Transverse colon (tissue), 4 donors: ENCODE measurements at places on chromosomes 2 and 18.

- DNase-seq = no peak
- H3K4me3 ChIP-seq = no peak overlapping the region
- no peaks in the 10 kb centered on the region for H3K36me3 ChIP-seq
- no peak overlapping the region for H3K27ac ChIP-seq
- H3K4me1 ChIP-seq = peaks cover 6% of the 10 kb centered on the region
- no peaks in the 10 kb centered on the region for H3K27me3 ChIP-seq
These were observed 136.1 kb upstream of the NRP2 start for GRCh38 chr2:205545971-205546816.

GRCh38 chr2:187316040-187316439, 132.0 kb downstream of the CALCRL start:
- H3K36me3 ChIP-seq = no peaks in the 10 kb centered on the region
- H3K27ac ChIP-seq = no peak overlapping the region
- no peaks in the 10 kb centered on the region for H3K27me3 ChIP-seq
- no peak for DNase-seq

- H3K27me3 ChIP-seq = no peaks in the 10 kb centered on the region
- DNase-seq = no peak
- H3K4me3 ChIP-seq = no peak overlapping the region
- no peaks in the 10 kb centered on the region for H3K36me3 ChIP-seq
- H3K4me1 ChIP-seq = no peaks in the 10 kb centered on the region
- H3K27ac ChIP-seq = no peak overlapping the region
These were observed 29.9 kb downstream of the CREG2 start for GRCh38 chr2:101357376-101357775.

DNA sequence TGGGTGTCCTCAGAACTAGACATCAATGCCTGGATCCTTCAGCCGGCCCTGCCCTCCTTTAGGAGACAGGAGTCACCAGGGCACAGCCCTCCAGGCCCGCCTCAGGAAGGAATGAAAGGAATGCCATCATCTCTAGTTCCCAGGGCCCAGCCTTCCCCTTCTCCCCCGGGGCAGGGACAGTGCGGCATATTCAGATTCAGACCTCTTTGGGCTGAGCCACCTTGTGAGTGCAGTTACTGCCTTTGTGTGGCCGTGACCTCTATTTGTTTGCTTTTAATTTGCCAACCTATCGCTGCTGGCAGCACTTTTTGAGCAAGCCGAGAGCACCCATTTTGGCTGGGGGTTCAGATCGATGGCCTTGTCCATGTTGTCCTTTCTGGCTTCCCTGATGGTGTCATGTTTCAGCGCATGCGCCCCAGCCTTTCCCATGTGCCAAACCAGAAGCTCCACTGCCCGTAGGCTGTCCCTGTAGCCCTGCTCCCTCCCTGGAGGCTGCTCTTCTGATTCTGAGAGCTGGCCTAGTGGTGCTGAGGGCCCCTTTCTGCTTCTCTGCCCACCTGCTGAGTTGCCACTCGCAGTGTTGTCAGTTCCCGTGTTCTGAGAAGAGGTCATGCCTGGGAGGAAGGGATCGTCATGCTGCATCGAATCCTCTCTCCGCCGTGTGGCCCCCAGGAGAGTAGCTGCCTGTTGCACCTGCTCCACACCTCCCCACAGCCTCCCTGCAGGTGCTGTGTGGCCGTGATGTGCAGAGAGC, 10.9 kb downstream of the ANKRD23 start:
- H3K4me1 ChIP-seq = no peaks in the 10 kb centered on the region
- H3K4me3 ChIP-seq = no peak overlapping the region
- no peak overlapping the region for H3K27ac ChIP-seq
- peaks cover 32% of the 10 kb centered on the region for H3K36me3 ChIP-seq

GRCh38 chr2:235630718-235631296, 137.0 kb downstream of the AGAP1 start:
- no peaks in the 10 kb centered on the region for H3K27me3 ChIP-seq
- no peak for DNase-seq
- H3K4me3 ChIP-seq = no peak overlapping the region
- no peak overlapping the region for H3K27ac ChIP-seq
- no peaks in the 10 kb centered on the region for H3K36me3 ChIP-seq

DNA sequence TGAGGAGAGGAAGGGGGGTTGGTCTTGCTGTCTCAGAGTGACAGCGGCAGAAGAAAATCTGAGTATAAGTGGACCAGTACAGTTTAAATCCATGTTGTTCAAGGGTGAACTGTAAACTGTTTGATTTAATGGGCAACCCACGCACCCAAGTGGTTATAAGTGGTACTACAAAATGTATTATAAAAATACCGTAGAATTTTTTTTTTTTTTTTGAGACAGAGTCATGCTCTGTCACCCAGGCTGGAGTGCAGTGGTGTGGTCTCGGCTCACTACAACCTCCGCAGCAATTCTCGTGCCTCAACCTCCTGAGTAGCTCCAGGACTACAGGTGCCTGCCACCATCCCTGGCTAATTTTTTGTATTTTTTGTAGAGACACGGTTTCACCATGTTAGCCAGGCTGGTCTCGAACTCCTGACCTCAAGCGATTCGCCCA, 2.1 kb upstream of the CHCHD5 start:
- no peaks in the 10 kb centered on the region for H3K36me3 ChIP-seq
- DNase-seq = no peak
- peaks cover 22% of the 10 kb centered on the region for H3K4me1 ChIP-seq

GRCh38 chr18:46916551-46917107, 678 bp downstream of the PIAS2 start:
- peaks cover 13% of the 10 kb centered on the region for H3K4me1 ChIP-seq
- H3K36me3 ChIP-seq = no peaks in the 10 kb centered on the region
- no peak for DNase-seq
- peak overlapping the region; percentile 93 for H3K27ac ChIP-seq

GRCh38 chr18:1805521-1805920, 765.8 kb downstream of the METTL4 start:
- H3K4me3 ChIP-seq = no peak overlapping the region
- H3K36me3 ChIP-seq = no peaks in the 10 kb centered on the region
- no peaks in the 10 kb centered on the region for H3K4me1 ChIP-seq

GRCh38 chr2:102421890-102422759, 835 bp upstream of the IL18RAP start:
- H3K27ac ChIP-seq = no peak overlapping the region
- H3K4me1 ChIP-seq = no peaks in the 10 kb centered on the region
- DNase-seq = no peak
- no peaks in the 10 kb centered on the region for H3K27me3 ChIP-seq

DNA sequence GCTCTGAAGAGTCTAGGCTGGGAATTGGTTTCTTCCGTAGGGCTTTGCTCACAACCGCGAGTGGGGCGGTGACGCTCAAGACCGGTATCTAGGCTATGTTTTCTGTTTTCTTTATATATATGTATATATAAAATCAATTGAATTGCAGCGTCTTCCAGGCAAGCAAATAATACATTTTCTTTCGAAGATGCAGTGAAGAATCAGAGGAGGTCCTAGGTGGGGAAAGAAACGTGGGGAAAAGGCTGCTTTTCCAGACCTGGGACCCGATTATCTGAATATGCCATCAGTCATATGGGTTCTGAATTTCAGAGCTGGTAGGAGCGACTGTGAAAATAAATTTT, 714 bp upstream of the SCN9A start:
- no peaks in the 10 kb centered on the region for H3K27me3 ChIP-seq
- H3K27ac ChIP-seq = peak overlapping the region; percentile 87
- DNase-seq = no peak
- H3K36me3 ChIP-seq = no peaks in the 10 kb centered on the region

DNA sequence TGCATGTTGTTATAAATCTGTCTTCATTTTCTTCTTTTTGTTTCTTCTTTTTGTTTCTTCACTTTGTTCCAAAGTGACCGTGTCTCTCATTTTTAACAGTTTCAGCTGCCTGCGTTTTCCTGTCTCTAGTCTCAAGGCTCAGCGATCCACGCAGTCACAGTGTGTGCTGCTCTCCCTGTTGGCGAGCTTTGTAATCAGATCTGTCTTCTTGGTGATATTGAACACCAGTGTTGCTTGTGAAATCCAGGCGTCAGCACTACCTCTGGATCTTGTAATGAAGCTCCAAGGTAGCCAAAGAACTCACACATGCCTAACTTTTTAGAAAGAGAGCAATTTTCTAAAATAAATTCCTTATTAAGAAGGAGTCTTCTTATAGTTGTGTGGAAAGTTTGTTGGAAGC, 13.2 kb downstream of the SNTG2 start:
- H3K36me3 ChIP-seq = no peaks in the 10 kb centered on the region
- no peaks in the 10 kb centered on the region for H3K27me3 ChIP-seq
- no peak overlapping the region for H3K27ac ChIP-seq
- H3K4me3 ChIP-seq = no peak overlapping the region
- no peak for DNase-seq

DNA sequence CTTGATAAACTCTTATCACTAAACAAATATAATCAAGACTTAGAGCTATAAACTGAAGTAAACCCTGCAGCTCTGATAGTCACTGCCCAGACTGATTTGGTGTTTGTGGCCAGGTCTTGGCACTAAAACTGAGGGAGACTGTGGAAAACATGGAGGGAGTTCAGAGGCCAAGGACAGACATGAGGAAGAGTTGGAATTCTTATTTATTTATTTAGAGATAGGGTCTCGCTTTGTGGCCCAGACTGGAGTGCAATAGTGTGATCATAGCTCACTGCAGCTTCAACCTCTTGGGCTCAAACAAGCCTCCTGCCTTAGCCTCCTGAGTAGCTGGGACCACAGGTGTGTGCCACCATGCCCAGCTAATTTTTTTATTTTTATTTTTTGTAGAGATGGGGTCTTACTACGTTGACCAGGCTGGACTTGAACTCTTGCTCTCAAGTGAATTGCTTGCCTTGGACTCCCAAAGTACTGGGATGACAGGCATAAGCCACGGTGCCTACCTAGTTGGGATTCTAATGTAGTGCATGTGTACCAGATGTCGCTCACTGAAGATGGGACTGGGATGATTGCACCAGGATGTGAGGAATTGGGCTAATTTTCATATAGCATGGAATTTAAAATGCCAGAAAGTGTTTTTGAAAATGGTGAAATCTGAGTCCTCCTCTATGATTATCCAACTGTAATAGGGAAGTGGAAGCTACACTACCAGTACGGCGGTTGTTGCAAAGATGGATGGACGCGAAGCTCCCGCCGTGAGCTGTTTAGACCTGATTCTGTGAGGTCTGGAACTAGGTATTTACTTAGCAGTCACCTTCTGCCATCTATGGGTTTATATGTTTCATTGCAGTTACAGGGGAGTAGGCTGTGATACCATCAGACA, 52.7 kb upstream of the CTLA4 start:
- H3K27ac ChIP-seq = peak overlapping the region; percentile 70
- peaks cover 28% of the 10 kb centered on the region for H3K4me1 ChIP-seq
- no peak overlapping the region for H3K4me3 ChIP-seq

DNA sequence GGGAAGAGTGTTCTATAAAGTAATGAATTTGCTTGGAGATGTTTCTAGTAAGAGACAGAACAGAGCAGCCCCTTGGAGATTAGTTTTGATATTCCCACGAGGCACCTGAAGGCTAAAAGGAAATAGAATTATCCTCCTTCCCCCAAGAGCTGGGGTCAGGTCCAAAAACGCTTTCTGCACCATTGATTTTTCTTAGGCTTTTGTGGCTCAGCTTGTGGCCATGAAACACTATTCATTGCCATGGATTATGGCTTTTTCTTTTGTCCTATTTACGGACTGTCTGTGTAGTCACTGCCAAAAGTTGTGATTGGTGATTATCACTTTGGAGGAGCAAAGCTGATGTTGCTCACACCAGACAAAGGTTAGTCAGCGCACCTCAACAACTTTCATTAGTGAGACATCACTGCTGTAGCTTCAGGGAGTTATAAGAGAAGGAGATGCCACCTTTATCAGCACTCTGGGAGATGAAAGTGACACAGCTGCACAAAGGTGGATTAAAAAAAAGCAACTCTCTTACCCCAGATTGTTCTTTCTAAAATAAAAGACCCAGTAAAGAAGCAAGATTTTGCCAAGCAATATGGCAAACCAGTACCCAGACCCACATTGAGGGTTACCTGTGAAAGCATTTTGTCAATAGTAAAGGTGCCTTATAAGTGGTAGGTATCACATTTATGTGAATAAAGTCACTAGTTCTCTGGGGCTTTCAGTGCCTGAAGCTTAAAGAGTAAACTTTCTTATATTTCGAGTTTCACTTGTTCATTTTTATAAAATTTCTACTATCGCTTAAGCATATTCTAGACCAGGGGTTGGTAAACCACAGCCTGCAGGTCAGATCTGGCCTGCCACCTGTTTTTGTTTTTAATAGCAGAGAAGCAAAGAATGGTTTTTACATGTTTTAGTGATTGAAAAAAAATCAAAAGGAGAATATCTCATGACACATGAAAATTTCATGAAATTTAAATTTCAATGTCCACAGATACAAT, 10.6 kb downstream of the CXCR4 start:
- DNase-seq = no peak
- no peak overlapping the region for H3K4me3 ChIP-seq
- H3K27me3 ChIP-seq = peaks cover 3% of the 10 kb centered on the region
- H3K4me1 ChIP-seq = no peaks in the 10 kb centered on the region
- no peaks in the 10 kb centered on the region for H3K36me3 ChIP-seq
- no peak overlapping the region for H3K27ac ChIP-seq

- H3K4me1 ChIP-seq = no peaks in the 10 kb centered on the region
- no peaks in the 10 kb centered on the region for H3K27me3 ChIP-seq
- H3K27ac ChIP-seq = no peak overlapping the region
- H3K4me3 ChIP-seq = no peak overlapping the region
- H3K36me3 ChIP-seq = no peaks in the 10 kb centered on the region
- no peak for DNase-seq
These were observed 273.7 kb upstream of the KLHL29 start for GRCh38 chr2:23111263-23111662.

GRCh38 chr2:136136931-136137330, 19.0 kb upstream of the CXCR4 start:
- H3K27ac ChIP-seq = peak overlapping the region; percentile 65
- H3K27me3 ChIP-seq = no peaks in the 10 kb centered on the region
- no peak for DNase-seq
- no peak overlapping the region for H3K4me3 ChIP-seq

GRCh38 chr2:100234141-100234540, 88.2 kb downstream of the LONRF2 start:
- H3K36me3 ChIP-seq = no peaks in the 10 kb centered on the region
- DNase-seq = no peak
- no peak overlapping the region for H3K27ac ChIP-seq
- no peaks in the 10 kb centered on the region for H3K27me3 ChIP-seq
- H3K4me3 ChIP-seq = no peak overlapping the region

DNA sequence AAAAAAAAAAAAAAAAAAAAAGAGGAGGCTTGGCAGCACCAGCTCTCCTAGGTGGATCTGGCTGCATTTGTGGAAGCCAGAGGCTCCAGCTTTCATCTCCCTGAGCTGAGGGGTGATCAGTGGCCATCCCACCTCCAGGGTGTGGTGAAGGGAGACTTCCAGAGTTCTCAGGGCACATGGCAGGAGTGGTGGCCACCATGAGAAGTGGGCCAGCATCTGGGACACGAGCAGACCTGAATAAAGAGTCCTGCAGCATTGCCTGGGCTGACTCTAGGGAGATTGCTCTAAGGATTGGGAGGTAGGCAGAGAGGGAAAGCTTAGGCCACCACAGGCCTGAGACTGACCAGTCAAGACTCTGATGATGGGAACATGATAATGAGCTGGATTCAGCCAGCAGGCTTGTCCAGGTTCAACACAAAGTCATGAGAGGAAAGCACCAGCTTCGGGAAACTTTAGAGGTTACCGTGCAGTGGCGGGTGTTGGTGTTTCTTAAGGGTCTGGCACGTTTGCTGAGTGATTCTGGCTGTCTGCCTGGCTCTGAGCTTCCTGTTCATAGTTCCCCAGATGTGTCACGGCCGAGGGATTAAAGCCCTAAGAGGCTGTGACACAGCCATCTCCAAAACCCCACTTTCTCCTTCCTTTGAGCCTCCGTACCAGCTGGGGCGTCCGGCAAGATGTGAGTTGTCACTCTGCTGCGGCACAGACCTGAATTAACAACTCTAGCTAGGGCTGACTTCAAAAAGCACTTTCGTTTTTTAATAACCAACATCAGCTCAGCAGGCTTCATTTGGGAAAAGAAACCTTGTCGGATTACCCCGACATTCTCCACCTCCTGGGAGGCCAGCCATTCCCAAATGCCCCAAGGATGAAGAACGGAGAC, 38.3 kb upstream of the IL1R1 start:
- peak overlapping the region; percentile 20 for H3K4me3 ChIP-seq
- H3K36me3 ChIP-seq = no peaks in the 10 kb centered on the region
- DNase-seq = peak; percentile 70
- H3K27ac ChIP-seq = peak overlapping the region; percentile 70
